ENCODE measurements at places on chromosomes 6 and 20.

- DNase-seq, result no peak
These were observed 5.5 kb upstream of the MTG2 start for GRCh38 chr20:62177307-62177706.

- DNase-seq, result no peak
These were observed 2.9 kb upstream of the TUBB2B start for GRCh38 chr6:3230256-3230882.

DNA sequence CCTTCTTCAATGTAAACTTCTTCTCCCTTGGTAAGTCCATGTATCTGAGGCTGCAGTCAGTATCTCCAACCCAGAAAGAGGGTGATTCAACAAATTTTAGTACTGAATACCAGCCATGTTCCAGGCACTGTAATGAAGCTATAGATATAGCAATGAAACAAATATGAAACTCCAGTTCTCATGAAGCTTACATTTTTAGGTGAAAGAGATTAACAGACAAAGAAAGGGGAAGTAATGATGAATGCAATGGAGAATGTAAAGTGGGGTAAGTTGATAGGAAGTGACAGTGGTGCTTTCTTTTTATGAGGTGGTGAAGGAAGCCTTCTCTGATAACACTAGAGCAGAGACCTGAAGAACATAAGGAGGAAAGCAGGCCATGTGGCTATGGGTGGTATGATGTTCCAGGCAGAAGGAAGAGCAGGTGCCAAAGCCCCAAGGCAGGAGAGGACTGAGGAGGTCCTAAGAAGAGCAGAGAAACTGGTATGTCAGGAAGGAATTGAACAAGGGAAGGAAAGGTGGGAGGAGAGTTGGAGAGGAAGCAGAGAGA is 143.6 kb downstream of the TFAP2B start:
- DNase-seq, result no peak

DNA sequence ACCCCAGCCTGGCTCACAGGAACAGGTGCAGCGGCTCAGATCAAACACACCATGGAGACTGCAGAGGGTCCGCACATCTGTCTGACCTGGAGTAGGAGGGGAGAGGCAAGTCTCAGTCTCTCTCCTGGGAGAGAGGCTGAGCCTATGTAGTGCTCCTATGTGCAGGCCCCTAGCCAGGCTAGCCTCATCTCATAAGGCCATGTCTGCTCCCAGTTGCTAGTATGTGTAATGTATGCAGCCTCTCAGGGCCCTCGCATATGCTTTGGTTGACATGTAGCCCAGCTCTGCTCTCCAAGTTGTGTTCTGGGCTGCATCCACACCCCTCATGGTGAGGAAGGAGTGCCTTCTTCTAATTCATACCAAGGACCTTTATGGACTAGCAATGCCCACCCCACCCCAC is 11.8 kb downstream of the TNXB start:
- no peak for DNase-seq

DNA sequence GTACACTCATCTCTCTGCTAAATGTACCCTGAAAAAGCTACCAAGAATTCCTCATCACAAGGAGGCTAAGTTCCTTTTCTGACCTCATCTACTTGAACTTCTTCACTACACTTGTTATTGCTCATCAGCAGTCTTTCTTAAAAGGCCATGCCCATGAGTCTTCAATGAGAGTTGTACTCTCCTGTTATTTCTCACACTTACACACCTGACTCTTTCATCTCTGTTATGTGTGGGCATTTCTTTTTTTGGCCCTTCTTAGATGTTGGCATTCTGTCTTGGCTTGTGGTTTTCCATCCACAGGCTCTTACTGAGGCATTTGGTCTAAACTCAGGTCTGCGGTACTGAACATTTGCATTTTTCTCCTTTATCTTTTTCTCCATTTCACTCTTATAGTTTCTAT is 10.7 kb upstream of the SLC17A1 start:
- DNase-seq, result peak; percentile 7

GRCh38 chr20:56592817-56593216 is 36.3 kb upstream of the TFAP2C start:
- no peak for DNase-seq

DNA sequence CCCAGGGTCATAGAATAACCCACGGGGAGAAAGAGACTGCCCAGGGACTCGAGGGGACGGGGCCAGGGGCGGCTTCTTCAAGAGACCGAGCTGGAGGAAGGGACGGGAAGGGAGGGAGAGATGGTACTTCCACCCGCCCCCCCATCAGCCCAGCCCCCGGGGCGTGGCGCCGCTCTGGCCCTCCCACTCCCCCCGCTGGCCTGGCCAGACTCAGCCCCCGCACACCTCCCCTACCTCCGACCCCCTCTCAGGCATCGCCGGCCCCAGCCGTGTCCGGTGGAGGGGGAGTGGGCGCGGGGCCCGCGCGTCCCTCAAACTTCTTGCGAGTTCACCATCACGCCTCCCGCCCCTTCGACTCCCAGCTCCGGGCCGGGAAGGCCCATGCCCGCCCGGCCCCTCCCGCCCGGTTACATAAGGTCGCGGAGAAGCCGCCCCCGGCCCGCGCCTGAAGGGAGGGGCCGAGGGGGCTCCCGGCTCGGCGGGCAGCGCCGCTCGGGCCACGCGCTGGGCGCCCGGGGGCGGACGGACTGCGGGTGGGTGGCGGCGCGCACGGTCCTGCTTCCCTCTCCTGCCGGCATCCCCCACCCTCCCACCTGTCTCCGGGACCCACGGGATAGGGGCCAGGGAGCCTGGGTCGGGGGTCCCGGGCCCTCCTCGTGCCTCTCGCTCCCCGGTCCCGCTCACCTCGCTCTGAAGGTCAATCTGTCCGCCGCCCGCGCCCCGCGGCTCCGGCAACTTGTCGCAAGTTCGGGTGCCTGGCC is 562 bp downstream of the TFEB start:
- no peak for DNase-seq

DNA sequence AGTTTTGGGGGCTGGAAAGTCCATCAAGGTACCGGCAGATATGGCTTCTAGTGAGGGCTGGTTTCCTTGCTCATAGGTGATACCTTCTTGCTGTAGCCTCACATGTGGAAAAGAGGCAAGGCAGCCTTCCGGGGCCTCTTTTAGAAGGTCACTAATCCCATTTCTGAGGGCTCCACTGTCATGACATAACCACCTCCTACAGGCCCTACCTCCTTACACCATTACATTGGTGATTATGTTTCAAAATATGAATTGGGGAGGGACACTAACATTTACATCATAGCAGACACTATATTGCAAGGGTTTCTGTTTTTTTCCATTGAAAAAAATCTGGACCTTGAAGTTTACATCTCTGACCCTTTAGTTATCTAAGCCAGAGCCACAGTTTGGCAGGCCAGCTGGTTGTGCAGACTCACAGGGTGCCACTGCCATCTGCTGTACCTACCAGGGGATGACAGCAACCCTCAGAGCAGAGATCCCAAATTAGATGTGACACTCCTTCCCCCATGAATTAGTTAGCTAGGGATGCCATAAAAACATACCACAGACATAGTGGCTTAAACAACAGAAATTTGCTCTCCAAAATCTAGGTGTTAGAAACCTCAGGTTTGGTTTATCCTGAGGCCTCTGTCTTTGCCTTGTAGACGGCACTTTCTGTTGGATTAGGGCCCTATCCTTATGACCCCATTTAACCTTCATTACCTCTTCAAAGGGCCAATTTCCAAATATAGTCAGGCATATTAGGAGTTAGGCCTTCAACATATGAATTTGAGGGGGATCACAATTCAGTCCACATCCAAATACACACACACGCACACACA is 166.4 kb upstream of the RNF217 start:
- DNase-seq, result no peak

DNA sequence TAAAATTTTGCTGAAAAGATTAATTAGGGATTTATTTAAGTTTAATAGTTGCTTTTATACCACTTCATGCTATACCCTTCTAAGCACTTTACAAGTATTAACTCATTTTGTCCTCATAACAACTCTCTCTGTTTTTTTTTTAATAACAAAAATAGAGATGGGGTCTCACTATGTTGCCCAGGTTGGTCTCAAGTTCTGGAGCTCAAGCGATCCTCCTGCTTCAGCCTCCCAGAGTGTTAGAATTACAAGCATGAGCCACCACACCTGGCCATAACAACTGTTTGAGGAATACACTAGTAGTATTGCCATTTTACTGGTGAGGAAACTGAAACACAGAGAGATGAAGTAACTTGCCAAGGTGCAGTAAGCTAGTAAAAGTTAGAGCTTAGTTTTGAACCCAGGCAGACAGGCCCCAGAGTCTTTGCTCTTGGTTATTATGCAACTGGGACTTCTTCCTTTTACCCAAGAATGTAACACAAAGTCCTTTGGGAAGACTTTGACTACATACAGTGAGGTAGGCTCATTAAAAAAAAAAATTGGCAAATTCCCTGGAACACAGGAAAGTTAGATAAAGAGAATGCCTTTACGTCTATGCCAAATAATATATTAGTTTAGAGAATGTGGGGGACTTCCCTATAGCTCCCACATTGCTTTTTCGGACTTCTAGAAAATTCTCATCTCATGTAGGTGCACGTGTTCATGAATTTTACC is 11.4 kb downstream of the ANKS1A start:
- no peak for DNase-seq

GRCh38 chr20:63700199-63701050 is 4.0 kb downstream of the TNFRSF6B start:
- no peak for DNase-seq

DNA sequence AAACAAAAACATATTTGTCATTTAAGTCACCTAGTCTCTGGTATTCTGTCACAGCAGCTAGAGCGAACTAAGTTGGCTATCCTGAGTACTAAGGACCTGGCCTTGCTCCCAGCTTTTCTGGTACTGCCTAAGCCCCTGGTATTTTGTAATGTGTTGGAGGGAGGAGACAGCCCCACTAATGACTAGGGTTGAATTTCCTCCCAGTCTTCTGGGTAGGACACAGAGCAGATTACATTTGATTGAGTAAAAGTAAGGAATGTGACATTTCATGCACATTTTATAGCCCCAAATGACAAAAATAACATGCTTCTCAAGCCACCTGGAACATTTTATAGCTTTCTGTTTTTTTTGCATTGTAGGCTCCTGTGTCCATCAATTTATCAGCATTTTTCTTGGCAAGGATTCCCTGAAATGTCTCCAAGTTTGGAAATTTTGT is 47.9 kb upstream of the DDR1 start:
- DNase-seq, result no peak

- DNase-seq, result no peak
These were observed 13.2 kb upstream of the FRK start for GRCh38 chr6:116073765-116074440.

DNA sequence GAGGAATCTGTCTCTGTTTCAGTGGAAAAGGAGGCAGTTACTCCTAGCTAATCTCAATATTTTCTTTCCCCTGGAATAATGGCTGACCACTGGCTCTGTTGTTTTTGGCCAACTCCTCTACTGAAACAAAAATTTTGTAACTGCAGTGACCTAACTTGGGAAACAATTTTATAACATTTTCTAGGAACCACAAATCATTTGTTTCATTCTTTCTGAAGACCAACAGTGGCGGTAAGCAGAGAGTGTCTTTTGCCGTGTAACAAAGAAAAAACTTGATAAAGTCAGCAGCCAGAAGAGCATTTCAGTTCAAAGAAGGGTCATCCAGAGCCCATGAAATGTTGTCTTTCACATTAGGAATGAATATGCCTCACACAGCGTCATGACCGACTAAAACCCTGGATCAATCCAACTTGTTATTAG is 11.8 kb upstream of the BFSP1 start:
- no peak for DNase-seq

GRCh38 chr6:149264629-149265028 is 52.9 kb upstream of the TAB2 start:
- no peak for DNase-seq

- no peak for DNase-seq
These were observed 7.0 kb downstream of the RCAN2 start for GRCh38 chr6:46484081-46484820.

GRCh38 chr6:32906539-32906938 is 34.3 kb downstream of the HLA-DMB start:
- DNase-seq, result no peak

GRCh38 chr20:48148020-48148419 is 362.7 kb upstream of the SULF2 start:
- no peak for DNase-seq

DNA sequence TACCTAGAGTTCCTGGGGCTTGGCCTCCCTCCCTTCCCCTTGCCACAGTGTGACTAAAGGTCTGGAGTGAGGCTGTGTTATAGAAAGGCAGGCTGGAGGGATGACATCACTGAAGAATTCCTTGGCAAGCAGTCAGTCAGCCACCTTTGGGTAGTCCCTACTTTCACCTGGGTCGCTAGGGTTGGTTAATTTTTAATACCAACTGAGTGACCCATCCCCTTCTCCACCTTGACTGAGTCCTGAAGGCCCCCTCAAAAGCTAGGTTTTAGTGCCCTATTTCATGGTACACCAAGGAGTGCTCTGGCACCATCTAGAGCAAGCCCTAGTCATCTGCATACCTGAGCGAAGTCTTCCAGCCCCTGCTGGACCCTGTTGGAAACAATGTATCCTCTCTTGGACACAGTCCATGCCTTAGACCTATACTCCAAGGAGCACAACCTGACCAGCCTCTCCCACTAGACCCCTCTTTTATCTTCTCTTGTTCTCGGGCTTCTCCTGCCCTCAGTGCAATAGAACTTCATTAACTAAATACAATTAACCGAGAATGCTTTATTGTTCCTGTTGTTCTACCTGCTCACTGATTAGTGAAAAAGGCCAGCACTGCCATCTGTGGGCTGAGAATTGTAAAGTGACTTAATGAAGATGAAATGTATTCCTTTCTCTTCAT is 44.6 kb downstream of the RIN2 start:
- no peak for DNase-seq

DNA sequence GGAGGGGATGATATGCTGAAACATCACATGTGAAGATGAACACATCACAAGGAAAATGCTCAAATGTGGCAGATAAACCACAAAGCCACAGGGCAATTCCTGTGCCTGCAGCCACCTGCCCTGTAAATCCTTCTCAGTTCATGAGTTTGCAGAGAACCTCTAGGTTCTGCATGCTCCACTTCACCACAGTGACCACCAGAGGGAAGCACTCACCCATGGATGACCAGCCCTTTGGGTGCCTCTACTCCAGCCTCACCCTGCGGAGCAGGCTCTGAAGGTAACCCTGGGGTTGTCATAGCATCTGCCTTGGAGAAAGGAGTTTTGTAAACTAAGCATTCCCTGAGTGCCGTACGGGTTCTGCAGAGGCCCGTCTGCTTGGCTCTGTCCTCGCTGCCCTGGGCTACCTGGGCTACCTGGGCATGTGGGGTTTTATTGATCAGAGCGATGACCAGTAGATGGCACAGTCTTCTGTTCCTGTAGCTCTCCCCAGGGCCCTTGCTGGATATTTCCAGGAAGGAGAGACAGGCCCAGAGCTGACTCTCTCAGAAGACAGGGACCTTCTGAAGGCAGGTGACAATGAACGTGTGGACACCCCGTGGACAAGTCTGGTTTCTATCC is 31.7 kb upstream of the CST1 start:
- DNase-seq, result no peak

- no peak for DNase-seq
These were observed 87.1 kb downstream of the SESN1 start for GRCh38 chr6:109007521-109007920.
